ENCODE measurements at places on chromosomes 11 and 22.

DNA sequence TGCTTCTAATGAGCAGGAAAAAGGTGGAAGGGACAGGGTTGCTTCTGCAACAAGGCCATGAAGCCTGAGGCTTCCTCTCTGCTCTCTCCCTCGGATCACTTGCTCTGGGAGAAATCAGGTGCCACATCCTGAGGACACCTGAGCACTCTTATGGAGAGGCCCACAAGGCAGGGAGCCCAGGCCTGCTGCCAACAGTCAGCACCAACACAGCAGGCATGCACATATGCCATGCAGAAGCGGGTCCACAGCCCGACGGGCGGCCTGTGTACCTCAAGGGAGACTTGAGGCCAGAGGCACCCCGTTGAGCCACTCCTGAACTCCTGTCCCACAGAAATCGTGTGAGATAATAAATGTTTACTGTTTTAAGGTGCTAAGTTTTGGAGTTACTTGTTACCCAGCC lies 9.5 kb downstream of the TTLL12 start:
- no peak for DNase-seq

- no peak for DNase-seq
These were observed 16.3 kb upstream of the GPR83 start for GRCh38 chr11:94417386-94417987.

- no peak for DNase-seq
These were observed 659 bp upstream of the TEAD1 start for GRCh38 chr11:12673601-12673923.

GRCh38 chr11:64296236-64296635 lies 3.9 kb upstream of the CATSPERZ start:
- DNase-seq = no peak

GRCh38 chr22:41917375-41917902 lies 2.6 kb upstream of the SHISA8 start:
- peak; percentile 84 for DNase-seq

GRCh38 chr11:124644426-124645280 lies 22.0 kb downstream of the TBRG1 start:
- peak; percentile 14 for DNase-seq
